Inflammatory macrophage (primary cell): ENCODE measurements at places on chromosomes 1 and 21.

- DNase-seq: no peak
Measured at GRCh38 chr1:66112744-66113400, 320.2 kb downstream of the PDE4B start.

GRCh38 chr1:10380594-10381275 is 18.1 kb upstream of the PGD start:
- no peak for DNase-seq

- DNase-seq: no peak
Measured at GRCh38 chr1:41396084-41396483, 34.9 kb downstream of the FOXO6 start.

DNA sequence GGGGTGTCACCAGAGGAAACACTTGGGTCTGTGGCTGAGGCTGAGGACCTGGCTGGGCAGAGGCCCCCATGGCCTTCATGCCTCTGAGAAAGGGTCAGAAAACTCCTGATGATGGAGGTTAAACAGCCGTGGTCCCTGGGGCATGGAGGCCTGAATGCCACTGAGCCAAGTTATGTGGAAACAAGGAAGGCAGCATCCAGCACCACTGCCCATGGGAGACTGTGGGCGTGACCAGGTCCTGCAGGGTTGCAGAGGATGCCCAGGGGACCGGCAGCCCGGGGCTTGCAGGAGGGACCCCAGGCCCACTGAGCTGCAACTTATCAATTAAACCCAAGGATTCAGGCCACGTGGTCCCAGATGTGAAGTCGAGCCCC is 18.9 kb upstream of the COL6A2 start:
- no peak for DNase-seq

GRCh38 chr1:43639976-43640794 is 9.8 kb upstream of the KDM4A start:
- no peak for DNase-seq

GRCh38 chr1:54375712-54376429 is 30.3 kb downstream of the SSBP3 start:
- DNase-seq: no peak

DNA sequence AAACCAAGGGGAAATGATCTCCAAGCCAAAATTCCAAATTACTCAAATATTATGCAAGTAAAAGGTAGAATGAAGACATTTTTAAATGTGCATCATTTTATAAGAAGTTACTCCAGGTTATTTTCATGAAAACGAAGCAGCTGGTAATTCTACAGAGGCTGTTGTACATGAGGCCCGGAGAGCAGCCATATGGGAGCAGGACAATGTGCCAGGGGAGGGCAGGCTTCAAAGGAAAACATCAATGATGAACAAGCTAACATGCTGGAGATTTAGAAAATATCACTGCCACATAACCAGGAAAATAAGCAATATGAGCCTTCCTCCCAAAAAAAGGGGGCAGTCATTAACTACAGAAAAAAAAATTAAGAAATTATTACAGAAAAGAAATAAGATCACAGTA is 109.1 kb downstream of the TIAM1 start:
- DNase-seq: no peak

DNA sequence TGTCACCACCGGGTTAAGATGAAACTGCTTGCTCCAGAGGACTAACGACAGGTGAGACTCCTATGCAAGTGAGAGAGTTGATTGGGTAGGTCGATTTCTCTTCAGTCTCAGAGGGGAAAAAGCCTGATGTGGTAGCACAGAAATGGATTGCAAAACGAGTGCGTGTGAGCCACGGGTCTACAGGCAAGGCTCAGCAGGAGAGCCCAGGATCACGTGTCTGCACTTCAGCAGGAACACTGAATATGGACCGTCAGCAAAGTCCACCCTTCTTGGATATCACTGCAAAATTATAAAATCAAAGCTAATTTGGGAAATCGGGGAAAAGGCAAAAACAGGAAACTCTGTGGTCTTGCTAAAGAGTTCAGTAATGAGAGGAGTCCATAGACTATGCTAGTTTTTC is 107.7 kb upstream of the ZNF648 start:
- DNase-seq: peak; percentile 72

- no peak for DNase-seq
Measured at GRCh38 chr1:37545019-37545418, 9.1 kb downstream of the SNIP1 start.

DNA sequence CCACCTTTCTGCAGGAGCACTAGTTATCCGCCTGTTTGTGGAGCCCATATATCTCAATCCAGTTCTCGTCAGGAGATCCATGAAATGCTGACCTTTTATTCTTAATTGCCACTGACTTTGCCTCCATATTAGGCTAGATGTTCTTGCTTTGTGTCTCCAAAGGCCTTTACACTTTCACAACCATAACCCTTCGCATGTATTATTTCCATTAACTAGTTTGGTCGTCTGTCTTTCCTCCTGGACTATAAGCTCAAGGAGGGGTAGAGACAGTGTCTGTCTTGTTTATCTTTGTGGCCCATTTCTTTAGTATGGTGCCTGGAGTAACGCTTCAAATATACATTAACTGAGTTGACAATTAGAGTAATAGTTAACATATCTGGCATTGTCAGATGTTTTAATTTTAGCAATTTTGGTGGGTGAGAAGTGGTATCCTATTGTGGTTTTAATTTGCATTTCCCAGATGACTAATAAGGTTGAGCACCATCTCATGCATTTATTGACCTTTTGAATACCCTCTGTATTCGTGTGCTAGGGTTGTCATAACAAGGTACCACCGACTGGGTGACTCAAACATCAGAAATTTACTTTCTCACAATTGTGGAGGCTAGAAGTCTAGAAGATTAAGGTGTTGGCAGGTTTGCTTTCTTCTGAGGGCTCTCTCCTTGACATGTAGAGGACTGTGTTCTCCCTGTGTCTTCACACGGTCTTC is 21.7 kb upstream of the IL12RB2 start:
- no peak for DNase-seq

- no peak for DNase-seq
Measured at GRCh38 chr1:29671446-29672356, 435.4 kb downstream of the PTPRU start.

- no peak for DNase-seq
Measured at GRCh38 chr1:47565676-47566075, 127.8 kb downstream of the FOXD2 start.

DNA sequence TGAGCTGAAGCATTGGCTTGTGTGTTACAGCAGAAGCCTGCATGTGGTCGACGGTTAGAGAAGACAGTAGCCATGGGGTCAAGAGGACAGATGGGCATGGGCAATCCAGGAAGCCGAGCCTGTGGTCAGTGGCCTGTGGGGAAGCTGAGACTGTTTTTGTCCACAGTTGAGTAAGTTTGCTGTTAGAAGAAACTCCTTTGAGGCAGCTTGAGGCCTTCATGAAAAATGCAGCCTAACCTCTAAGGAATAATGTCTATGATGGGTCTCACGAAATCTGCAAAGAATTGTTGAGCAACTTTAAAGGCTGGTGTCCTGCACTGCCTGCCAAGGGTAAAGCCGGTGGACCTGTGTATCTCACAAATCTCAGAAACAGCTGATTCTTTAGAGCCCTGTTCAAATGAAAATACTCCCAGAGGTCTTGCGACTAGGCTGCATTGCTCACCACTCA is 322.4 kb downstream of the SETD4 start:
- peak; percentile 10 for DNase-seq

- no peak for DNase-seq
Measured at GRCh38 chr1:117278531-117278930, 67.8 kb upstream of the VTCN1 start.

GRCh38 chr1:236345728-236346127 is 48.4 kb upstream of the EDARADD start:
- DNase-seq: no peak

GRCh38 chr21:34890724-34891612 is 158.1 kb downstream of the RUNX1 start:
- DNase-seq: no peak

DNA sequence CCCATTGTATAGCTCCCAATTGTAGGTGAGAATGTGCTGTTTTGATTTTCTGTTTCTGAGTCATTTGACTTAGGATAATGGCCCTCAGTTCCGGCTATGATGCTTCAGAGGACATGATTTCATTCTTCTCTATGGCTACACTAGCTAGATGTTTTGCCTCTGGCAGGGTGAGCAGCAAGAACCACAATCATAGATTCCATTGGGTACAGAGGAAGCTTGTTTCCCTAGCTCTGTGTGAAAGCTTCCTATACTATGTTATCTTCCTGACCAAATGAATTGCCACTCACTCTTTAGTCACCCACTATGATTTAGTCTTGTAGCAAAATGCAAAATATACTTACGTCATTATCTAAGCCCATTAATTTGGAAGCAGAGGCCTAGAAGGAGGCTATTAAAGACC is 616.3 kb downstream of the PLA2G4A start:
- no peak for DNase-seq

- peak; percentile 85 for DNase-seq
Measured at GRCh38 chr1:180252638-180253536, 22.8 kb downstream of the LHX4 start.

- no peak for DNase-seq
Measured at GRCh38 chr1:240663169-240663879, 51.4 kb upstream of the GREM2 start.

DNA sequence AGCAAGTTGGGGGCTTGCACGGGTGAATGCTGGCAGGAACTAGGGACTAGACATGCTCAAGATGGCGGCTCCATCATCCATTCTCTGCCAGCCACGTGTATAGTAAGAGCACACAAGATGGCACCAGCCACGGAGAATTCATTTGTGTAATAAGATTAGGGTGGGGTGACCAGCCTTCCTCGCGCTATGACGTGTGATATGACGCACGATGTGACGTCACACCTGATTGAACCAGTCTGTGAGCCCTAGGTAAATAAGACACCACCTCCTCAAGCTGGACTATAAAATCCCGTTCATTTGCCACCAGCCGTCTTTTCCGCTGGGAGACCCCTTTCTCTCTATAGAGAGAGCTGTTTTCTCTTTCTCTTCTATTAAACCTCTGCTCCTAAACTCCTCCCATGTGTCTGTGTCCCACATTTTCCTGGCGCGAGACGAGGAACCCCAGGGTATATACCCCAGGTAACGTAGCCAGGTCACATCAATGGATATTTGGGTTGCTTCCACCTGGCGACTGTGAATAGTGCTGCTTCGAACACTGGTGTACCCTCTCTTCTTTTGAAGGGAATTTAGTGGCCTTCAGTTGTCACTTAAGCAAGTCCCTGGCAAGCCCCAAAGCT is 18.1 kb upstream of the COG2 start:
- no peak for DNase-seq

DNA sequence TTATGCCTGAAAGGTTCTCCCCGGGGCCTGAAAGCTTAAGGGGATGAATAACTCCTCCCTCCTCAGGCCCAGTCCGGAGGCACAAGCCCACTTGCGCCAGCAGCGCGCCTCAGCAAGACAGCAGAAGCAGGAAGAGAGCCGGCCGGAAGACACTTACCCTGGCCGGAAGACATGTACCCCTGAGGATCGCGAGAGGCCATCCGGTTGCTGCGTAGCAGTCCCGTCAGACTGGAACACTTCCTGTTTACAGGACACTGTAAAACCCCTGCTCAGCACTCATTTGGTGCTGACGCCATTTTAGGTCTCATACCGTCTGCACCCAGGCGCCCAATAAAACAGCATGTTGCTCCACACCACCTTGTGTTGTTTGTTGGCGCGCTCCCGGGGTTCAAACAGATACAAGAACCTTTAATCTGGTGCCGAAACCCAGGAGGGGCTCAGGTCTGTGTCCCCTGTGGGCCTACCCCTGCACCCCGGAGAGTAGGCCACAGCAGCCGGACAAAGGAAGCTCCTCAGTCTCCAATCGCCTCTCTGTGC is 30.3 kb downstream of the VN1R5 start:
- no peak for DNase-seq

- no peak for DNase-seq
Measured at GRCh38 chr1:200379432-200379757, 30.4 kb downstream of the ZNF281 start.
